Thymus (tissue), 14 donors: ENCODE measurements at places on chromosomes 6 and 20. TPM values are rescaled to one million over a fixed set of nuclear protein-coding genes. Genes with fewer than 3 reads are reported as not detected.

DNA sequence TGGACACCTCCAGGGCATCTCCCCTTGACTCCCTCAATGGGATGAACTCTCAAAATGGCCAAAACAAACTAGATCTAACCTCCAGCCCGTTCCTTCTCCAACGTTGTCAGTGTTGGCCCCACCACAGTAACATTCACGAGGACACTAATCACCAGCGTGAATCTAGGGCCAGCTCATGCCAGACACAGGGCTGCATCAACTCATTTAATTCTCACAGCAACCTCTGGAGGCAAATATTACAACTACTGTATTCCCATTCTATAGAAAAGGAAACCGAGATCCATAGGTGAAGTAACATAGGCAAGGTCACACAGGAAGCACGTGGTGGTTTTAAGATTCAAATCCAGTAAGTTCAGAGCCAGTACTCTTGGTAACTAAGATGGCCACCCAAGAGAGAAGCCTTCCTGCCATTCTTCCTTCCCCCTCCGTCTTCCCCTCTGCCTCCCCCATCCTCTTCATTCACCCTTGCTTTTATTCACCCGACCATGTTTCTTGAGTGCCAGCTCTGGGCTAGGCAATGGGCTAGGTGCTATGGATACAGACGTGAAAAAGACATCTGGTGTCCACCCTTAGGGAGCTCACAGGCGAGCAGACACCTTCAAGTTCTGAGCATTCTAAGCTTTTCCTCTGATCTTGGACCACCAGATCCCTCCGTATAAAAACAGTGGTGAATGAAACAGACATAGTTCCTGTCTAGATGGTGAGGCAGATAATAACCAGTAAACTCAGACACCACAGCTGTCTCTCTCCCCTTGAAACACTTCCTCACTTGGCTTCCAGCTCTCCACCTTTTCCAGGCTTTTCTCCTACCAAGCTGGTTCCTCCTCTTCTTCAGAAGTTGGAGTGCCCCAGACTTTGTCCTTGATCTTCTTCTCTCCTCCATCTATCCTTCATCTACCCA, 9.6 kb downstream of the CCM2L start:
- peaks cover 29% of the 10 kb centered on the region for H3K27me3 ChIP-seq
- no peaks in the 10 kb centered on the region for H3K36me3 ChIP-seq
- no peak overlapping the region for H3K4me3 ChIP-seq
- no peak overlapping the region for H3K27ac ChIP-seq
- no peak for DNase-seq

DNA sequence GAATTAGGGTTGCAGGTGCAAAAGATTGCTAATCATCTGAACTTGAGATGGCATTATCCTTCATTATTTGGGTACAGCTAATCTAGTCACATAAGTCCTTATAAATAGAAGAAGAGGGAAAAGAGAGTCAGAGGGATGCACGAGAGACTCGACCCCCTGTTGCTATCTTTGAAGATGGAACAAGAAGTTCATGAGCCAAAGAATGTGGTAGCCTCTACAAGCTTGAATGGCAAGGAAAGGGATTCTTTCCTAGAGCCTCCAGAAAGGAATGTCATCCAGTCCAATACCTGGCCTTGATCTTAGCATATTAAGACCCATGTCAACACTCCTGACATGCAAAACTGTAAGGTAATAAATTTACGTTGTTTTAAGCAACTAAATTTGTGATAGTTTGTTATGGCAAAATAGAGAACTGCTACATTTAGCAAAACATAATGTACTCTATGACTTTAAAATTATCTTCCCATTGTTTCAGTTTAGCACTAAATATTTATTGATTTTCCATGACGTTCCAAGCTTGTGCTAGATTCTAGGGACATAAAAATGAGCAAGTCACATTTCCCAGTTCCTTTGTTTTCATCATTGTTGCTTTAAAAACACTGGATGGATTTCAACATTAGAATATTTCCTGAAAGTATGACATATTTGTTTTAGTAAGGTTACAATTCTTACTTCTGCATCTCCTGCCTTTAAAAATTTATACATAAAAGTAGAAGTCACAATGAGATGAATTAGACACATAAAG, 12.7 kb downstream of the MANEA start:
- no peak overlapping the region for H3K4me3 ChIP-seq
- no peaks in the 10 kb centered on the region for H3K36me3 ChIP-seq
- H3K4me1 ChIP-seq = no peaks in the 10 kb centered on the region
- no peak overlapping the region for H3K27ac ChIP-seq

DNA sequence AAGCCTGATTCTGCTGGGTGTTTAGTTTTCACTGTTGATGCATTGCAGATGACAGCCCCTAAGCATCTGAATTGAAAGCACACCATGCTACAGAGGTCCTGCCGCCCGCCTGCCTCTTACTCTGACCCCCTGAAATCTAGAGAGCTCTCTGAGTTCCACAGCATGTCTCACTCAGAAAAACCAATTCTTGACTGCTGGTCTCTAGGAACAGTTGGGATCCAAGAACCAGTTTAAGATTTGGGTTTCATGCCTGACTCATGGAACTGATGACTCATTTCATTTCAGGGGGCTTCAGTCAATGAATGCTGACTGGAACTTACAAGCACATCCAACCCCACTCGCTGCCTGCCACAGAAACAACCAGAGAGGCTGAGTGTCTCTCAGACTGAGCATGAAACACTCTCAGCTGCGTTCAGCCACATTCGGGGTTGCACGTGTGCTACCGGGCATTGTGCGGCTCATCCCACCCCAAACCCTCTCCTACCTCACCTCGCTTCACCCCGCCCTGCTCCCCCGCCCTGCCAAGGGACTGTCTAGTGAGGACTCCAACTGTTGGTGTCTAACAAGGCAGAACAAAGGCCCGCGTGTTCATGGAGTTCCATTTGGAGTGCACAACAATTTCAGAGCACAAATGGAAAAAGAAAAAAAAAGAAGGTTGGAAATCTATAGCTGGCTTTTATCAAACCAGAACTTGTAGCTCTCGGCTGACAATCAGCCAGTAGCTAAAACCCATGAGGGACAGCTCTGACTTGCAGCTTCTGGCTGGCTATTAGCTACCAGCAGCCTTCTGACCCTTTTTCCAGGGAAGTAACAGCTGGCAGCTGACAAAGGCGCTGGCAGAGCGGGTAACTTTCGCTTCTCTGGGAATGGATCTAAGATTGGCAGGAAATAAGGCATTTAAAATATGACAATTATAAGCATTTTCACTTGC, 20.0 kb upstream of the TRAF3IP2 start:
- H3K27me3 ChIP-seq = no peaks in the 10 kb centered on the region
- DNase-seq = no peak
- no peaks in the 10 kb centered on the region for H3K36me3 ChIP-seq
- no peak overlapping the region for H3K4me3 ChIP-seq
- no peaks in the 10 kb centered on the region for H3K4me1 ChIP-seq
- H3K27ac ChIP-seq = no peak overlapping the region

- H3K4me3 ChIP-seq = no peak overlapping the region
- peaks cover 5% of the 10 kb centered on the region for H3K4me1 ChIP-seq
- no peaks in the 10 kb centered on the region for H3K36me3 ChIP-seq
- no peak overlapping the region for H3K27ac ChIP-seq
Observed at GRCh38 chr6:170286246-170286933, 4.5 kb downstream of the DLL1 start.

GRCh38 chr6:56009636-56010035, 134.2 kb upstream of the BMP5 start:
- no peak overlapping the region for H3K4me3 ChIP-seq
- H3K27me3 ChIP-seq = no peaks in the 10 kb centered on the region
- no peak overlapping the region for H3K27ac ChIP-seq
- H3K4me1 ChIP-seq = no peaks in the 10 kb centered on the region
- DNase-seq = no peak

- H3K4me1 ChIP-seq = no peaks in the 10 kb centered on the region
- DNase-seq = peak; percentile 32
- H3K4me3 ChIP-seq = no peak overlapping the region
- peak overlapping the region; percentile 11 for H3K27ac ChIP-seq
Observed at GRCh38 chr20:34249291-34249690, 8.1 kb downstream of the ASIP start.

DNA sequence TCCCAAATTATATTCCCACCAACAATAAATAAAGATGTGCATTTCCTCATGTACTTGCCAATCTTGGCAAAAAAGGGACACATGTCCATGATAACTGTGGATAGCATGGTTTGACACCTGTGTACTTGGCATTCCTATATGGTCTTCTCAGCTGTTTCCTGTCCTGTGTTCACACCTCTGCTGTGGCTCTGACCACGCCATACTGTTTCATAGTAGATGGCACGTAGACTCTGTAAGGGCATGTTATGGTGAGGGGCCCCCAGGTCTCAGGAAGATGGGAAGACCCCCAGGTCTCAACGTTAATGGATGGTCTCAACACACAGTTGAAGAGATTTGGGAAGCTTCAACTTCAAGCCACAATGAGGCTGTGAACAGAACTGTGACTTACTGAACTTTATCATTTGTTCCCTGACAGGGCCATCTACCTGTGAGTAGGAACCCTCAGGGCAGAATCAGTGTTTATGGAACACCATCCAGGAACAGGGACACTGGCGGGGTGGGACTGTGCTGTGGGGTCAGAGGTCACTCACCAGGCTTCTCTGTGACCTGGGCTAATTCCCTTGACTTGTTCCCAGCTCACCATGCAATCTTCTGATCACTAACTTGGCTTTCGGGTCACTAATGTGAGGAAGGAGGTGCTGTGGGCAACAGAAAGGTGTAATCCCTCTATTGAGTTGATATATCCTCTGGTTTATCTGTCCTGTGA, 11.8 kb downstream of the ZBTB24 start:
- peaks cover 8% of the 10 kb centered on the region for H3K4me1 ChIP-seq
- DNase-seq = no peak
- peaks cover 53% of the 10 kb centered on the region for H3K36me3 ChIP-seq
- H3K27me3 ChIP-seq = no peaks in the 10 kb centered on the region
- H3K27ac ChIP-seq = no peak overlapping the region
- no peak overlapping the region for H3K4me3 ChIP-seq

- H3K27ac ChIP-seq = no peak overlapping the region
- H3K4me3 ChIP-seq = no peak overlapping the region
- no peaks in the 10 kb centered on the region for H3K4me1 ChIP-seq
- no peaks in the 10 kb centered on the region for H3K27me3 ChIP-seq
- no peak for DNase-seq
Observed at GRCh38 chr20:51440589-51440988, 101.9 kb downstream of the NFATC2 start.

GRCh38 chr6:89503641-89504040, 70.7 kb downstream of the ANKRD6 start:
- no peak overlapping the region for H3K4me3 ChIP-seq
- no peaks in the 10 kb centered on the region for H3K4me1 ChIP-seq
- H3K27me3 ChIP-seq = no peaks in the 10 kb centered on the region
- H3K27ac ChIP-seq = no peak overlapping the region
- DNase-seq = no peak

DNA sequence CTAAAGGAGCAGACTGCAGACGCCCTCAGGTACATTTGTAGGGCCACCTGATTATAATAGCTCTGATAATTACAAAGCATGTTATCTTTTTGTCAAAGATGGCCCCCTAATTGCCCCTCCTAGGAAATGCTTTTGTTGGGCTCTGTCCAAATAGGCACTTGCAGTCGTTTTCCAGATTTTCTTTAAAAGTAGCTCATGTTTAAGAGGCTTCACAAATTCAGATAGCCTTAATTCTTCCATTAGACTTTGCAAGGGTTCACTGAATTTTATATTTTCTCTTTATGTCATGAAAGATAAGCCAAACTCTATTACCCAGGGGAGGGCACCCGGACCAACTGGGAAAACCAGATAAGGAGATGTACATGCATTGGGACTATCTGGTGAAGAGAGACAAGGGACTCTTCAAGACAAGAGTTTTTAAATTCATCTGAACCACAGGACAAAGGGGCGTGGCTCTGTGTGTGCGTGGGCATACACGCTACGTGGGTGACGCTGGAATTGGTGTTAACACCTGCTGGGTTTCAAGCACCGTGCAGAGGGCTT, 95.6 kb downstream of the TOX2 start:
- no peak overlapping the region for H3K4me3 ChIP-seq
- H3K36me3 ChIP-seq = peaks cover 16% of the 10 kb centered on the region
- no peak overlapping the region for H3K27ac ChIP-seq
- H3K27me3 ChIP-seq = no peaks in the 10 kb centered on the region

Gene BPIFB1
- 0.24 TPM for total RNA-seq

Gene BIRC7
- 0.09 TPM for total RNA-seq

Gene CENPB
- 36.8 TPM for total RNA-seq

Gene PTPRT
- 4.5 TPM for total RNA-seq

Gene BTNL2
- total RNA-seq = not detected

Gene HIVEP2
- 16.4 TPM for total RNA-seq
